ENCODE measurements at places on chromosomes 1 and 21.

- DNase-seq: no peak
Observed at GRCh38 chr1:115732316-115732715, 36.2 kb downstream of the CASQ2 start.

GRCh38 chr1:97668945-97669344, 251.9 kb downstream of the DPYD start:
- DNase-seq: no peak

- no peak for DNase-seq
Observed at GRCh38 chr1:193649587-193649986, 463.2 kb upstream of the B3GALT2 start.

DNA sequence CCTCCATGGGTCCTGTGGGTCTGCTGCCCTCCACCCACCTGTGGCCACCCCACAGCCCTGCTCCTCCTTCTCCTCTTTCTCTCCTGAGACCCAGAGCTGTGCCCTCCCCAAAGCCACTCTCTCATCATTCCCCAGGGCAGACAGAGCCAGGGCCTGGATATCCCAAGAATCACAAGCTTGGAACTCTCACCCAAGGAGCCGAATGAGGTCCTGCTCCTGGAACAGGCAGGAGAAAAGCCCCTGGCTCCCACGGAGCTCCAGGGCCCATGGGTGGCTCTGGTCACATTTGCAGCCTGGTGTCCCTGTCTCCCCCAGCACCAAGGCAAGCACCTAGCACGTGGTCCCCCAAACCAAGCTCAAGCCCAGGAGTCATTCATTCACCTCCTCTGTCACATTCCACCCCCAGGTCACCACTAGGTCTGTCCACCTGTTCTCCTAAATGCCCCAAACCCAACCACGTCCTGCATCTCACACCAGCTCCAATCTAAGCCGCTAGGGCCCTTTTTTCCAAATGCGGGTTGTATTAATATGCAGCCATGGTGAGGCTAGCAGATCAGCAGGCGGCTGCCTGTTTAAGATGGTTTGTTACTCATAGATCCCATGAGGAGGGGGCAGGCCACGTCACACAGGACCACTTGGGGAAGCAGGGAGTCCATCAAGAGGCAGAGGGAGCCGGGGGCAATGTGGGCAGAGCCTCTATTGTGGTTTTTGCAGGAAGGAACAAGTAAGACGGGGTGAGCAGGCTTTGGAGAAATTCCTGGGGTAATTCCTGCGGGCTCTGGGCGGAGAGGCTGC, 215.5 kb upstream of the VAMP3 start:
- no peak for DNase-seq

DNA sequence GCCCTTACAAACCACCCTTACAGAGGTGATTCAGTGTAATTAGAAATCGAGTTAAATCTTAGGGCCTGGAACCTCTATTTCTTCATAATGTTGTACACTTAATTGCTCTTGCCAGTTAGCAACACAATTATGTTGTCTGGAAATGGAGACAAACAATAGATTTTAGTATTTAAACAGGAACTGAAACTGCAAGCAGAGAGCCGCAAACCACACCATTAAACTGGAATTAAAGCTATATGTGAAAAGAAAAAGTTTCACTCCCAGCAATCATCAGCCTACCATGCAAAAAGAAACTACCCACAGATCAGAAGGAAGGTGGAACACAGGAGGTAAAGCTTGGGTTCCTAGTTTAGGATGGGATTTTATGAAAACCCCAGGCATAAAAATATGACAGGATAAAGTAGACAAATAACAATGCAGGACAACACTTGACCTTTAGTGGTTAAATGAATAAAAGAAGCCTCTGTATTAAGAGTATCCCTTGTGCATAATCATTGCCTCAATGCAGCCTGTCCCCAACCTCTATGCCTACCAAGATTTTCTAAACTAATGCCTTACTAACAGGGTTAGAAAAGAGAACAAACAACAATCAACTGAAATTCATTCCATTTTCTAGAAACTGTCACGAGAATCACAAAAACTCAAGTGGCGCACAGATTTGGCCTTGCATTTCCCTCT, 304.3 kb upstream of the ESRRG start:
- DNase-seq: no peak

DNA sequence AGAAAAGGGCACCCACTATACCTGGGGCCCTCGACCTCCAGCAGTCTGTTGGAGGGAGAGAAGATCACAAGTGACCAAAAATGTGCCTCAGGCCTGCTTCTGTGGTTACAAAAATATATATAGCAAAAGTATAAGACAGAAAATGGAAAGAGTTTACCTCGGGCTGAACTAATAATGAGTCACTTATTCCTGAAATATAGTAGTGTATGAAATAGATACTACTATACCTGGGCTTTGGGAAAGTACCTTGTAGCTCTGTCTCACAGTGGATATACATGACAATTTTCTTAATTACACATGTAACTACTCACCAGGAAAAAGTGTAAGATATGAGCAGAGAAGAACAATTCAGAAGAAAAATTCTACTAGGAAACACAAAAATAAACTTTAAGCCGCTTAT, 7.3 kb upstream of the APCS start:
- no peak for DNase-seq

GRCh38 chr1:10502206-10502605, 27.5 kb downstream of the PEX14 start:
- DNase-seq: no peak

- DNase-seq: no peak
Observed at GRCh38 chr1:229138058-229138457, 132.9 kb upstream of the RAB4A start.

DNA sequence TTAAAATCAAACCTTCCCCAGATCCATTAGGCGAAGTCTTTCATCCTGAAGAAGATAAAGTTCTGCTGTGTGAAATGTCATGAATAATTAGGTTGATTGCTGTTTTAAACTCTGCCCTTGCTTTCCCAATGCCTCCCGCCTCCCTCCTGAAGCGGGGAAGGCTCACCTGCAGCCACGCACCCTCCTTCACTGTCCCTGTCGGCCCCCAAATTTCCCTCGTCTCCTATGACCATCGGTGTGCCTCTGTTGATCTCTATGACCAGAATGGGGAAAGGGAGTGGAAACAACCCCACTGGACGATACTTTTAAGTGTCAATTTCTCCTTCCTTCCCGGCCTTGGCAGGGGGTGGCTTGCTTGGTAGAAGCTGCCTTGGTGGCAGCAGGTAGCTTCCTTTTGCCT, 35.1 kb downstream of the LHX4 start:
- DNase-seq: no peak

DNA sequence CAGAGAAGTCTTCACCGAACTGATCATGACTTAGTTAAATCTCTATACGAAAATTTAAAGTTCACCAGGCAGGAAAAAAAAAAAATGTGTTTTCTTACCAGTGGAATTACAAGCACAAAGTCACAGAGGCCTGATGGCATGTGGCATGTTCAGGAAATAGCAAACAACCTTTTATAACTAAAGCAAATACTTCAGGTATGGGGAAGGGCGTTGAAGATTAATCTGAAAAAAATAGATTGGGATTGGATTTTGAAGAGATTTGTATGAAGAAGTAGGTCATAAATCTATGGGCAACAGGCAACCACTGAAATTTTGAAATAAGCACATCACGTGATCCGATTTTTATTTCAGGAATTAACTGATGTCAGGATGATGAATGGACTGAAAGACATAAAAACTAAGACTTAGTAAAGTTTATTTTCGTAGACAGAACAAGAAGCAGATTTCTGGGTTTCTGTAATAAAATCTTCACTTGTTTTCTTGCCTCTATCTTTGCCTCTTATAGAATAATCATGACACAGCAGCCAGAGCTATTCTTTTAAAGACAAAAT, 295.9 kb upstream of the ADGRL4 start:
- DNase-seq: no peak

- no peak for DNase-seq
Observed at GRCh38 chr21:26072666-26073615, 97.6 kb downstream of the APP start.

GRCh38 chr1:224500796-224501195, 66.2 kb upstream of the WDR26 start:
- DNase-seq: no peak

DNA sequence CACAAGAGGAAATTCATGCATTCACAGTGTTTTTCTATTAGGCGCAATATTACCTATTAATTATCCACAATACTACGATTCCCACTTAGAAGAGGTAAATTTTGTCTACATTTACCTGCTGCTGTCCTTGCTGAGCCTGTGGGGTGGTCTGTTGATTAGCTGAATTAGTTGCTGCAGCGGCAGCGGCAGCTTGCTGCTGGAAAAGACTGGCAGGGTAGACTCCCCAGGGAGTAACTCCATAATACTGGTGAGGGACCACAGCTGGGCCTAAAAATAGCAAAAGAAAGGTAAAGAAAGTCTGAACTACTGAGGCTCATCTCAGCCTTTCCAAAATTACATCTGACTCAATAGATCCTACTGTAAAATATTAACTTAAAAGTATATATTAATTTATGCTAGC, 66.0 kb upstream of the SDC3 start:
- DNase-seq: no peak

DNA sequence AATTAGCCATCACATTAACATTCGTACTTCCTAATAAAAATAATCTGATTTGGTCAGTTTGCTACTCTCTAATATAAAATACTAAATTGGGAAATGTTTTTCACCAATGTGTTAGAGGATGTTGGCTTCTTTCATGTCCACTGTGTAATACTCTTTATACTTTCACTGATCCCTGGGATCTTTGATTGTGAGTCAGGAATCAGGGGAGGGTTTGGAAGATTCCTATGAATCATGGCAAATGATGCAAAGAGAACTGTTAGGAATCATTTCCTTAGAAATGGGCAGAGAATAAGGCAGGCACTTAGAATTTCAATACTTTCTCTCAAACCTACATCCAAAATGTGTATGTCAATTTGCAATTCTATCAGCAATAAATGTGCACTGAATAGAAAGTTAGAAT, 31.0 kb downstream of the KRTAP24-1 start:
- no peak for DNase-seq

GRCh38 chr1:238789916-238790667, 596.3 kb upstream of the CHRM3 start:
- no peak for DNase-seq

All from pons (tissue), 1 donor.